NCI-H2107 (cell line): ENCODE measurements at places on chromosomes 4 and X.

DNA sequence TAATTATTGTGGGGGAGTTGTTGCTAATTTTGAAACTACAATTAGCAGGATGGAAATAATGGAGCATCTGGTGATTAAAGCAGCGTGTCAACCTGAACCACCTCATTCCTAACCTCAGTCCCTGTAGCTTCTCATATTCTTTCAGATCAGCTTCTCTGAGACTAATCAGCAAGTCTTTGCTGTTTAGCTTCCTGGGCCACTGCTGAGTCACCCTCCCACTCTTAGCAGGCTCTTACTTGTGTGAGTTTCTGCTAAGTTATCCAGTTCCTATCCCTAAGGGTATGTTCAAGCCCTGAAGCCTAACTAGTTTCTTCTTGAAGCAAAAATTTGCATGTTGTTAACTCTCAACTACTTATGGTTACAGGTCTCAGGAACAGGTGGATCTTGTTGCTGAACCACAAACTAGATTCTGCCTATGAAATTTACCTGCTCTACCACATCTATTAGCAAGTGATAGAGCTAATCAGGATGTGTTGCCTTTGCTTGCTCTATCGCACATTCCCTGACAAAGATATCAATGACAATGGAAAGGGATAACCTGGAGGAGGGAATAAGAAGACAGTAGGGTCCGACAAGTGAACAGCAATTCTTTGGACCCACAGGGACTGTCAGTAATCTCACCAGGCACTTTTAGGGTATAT lies 134.2 kb downstream of the EIF4E start:
- no peak for DNase-seq

DNA sequence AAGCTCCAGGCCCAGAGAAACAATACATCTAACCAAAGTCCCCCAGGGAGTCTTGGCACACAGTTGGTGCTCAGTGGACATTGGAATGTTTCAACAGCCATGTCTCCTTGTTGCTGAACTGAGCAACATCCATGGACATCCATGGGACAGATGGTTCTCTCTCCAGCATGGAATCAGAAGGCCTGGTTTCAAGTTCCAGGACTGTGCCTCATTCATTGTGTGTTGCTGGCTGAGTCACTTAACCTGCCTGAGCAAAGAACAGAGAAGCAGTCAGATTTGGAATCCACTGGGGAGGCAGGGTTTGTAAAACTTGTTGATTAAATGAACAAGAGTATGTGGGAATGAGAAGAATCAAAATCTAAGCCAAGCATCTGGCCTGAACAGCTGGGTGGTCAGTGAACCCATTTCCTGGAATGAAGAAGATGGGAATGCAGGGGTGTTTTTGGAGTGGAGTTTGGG lies 147.9 kb downstream of the CHIC2 start:
- DNase-seq = no peak

GRCh38 chrX:13955975-13956374 lies 73.7 kb downstream of the GEMIN8 start:
- no peak for DNase-seq

DNA sequence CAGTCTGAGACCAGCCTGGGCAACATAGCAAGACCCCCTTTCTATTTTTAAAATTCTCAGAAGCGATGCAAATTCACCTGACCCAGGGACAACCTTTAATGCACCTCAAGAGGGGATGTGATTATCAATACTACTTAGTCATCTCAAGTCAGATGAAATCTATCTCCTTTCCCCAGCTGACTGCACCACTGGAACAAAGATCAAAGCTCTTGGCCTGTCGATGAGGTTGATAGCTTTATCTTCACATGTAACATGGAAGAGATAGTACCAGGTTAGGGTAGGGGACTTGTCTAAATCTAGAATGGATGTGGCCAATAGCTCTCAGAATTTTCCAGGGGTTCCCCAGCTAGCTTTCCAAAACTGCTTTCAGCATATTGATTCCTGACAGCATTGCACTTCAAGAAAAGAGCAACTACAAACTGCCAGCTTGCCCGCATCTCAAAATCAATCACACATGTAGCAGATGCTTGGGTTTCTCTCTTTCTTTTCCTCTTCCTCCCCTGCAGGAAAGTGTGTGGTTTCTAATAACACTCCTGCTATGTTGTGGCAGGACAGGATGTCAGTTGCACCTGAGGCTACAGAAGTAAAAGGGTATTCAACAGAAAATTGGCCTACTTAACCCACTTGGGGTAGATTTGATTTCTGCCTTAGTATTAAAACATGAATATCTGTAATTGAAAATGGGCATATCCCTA lies 12.2 kb upstream of the TMEM164 start:
- DNase-seq = no peak

- DNase-seq = no peak
Observed at GRCh38 chr4:104549736-104550135, 55.0 kb upstream of the CXXC4 start.

DNA sequence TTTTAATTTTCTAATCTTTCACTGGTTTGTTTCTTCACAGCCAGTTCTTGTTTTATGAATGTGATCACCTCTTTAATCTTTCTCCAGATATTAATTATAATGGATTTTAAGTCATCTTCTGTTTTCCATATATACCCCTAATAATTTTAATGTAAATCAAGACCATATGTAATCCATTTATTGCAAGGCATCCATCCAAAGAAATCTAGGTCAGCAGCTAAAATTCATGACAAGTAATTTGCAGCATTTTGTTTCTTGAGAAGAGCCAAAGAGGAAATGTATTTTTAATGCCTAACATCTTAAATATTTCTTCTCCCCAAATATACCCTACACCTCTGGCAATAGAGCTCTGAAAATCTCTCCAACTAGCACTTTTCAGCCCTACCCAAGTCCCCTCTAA lies 81.1 kb downstream of the SUPT20HL2 start:
- no peak for DNase-seq

GRCh38 chrX:152306331-152306730 lies 144.8 kb downstream of the GABRA3 start:
- no peak for DNase-seq

DNA sequence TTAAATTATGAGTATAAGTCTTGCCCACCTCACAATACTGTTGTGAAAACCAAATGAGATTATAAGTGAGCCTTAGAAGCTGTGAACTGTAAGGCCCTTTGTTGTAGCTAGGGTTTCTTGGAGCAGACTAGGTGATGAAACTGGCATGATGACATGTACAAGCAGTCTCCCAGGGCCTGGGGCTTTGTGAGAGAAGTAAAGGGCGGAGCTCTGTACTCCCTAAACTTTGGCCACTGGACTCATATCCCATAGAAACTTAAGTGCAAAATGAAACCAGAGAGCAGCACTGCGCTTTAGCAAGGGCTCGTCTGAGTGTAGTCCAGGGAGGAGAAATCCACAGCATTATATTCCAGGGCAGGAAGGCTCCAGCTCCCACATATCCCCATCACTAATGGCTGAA lies 385.6 kb upstream of the FGF16 start:
- no peak for DNase-seq

GRCh38 chr4:110953191-110953590 lies 330.3 kb upstream of the PITX2 start:
- DNase-seq = no peak

DNA sequence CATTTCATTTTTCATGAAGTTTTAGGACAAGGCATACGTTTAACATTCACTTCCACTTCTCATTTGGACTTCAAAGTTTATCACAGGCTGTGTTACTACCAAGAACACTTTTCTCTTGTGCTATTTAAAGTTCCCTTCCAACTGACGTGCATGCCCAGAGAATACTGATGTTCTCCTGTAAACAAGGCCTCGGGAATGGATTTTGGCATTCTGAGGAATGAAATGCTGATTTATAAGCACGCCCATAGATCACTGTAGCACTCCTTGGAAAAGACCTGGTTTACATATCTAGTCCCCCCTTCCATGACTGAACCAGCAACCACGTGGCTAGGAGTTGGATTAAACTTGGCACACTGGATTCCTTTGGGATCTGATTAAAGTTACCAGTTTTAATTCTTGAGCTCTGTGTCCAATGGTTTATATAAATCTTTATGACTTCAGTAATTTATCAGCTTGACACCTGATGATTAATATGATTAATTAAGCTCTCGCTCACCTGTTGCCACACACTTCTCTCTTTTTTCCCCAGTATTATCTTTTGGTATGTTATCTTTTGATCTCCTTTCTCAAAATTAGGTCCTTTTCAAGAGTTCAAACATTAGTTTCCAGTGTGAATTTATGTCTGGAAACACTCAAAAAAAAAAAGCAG lies 122.4 kb upstream of the HAND2 start:
- no peak for DNase-seq

DNA sequence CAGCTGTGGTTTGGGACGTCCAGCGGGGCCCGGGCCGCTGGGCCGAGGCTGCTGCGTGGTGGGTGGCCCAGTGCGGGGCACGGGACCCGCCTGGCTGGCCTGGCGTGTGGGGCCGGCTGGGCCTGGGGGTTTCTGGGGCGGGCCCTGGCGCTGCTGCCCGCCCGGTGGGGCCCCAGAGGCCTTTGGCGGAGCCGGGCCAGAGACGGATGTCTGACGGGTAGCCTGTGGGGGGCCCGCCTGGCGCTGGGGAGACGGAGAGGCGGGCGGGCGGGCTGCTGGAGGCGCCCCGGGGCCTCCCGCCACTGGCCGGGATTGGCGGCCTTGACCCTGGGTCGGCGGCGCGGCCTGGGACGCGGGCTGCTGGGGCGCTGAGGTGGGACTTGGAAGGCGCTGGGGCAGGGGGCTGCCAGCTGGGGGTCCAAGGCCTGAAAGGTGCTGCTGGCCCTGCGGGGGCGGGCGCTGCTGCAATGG lies 8.1 kb upstream of the TIMP1 start:
- no peak for DNase-seq

DNA sequence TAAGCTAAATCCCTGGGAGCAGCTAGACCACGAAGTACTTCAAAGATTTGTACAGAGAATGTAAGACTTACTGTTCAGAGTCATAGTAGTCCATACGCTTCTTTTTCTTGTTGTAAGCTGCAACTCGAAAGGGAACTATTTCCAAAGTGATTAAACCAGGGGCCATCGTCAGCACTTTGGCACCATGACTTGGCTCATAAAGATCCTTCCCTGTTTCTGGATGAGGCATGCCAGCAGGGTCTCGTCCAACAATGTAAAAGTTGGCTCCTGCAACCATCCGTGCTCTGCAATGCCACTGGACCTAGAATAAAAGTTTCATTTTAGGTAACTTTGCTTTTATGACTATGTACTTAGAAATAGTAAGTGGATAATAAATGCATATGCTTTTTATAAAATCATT lies 88.5 kb downstream of the PAPSS1 start:
- DNase-seq = no peak

DNA sequence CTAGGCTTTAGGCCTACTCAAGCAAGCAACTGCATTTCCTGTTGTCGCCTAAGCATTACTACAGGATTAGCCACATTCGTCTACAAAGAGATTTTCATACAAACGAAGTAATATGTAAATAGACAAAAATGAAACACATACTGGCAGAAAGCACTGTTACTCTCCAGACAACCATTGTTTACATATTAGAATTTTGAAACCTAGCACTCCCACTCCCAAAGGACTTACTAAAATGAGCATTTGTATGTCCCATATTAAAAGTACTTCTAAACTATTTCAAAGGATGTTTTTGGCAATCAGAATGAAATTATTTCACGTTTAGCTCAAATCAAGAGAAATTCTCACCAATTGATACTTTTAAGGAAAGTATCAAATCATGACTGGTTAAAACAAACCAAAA lies 570.8 kb downstream of the PRR32 start:
- no peak for DNase-seq

- no peak for DNase-seq
Observed at GRCh38 chr4:98516042-98516440, 142.4 kb downstream of the TSPAN5 start.

DNA sequence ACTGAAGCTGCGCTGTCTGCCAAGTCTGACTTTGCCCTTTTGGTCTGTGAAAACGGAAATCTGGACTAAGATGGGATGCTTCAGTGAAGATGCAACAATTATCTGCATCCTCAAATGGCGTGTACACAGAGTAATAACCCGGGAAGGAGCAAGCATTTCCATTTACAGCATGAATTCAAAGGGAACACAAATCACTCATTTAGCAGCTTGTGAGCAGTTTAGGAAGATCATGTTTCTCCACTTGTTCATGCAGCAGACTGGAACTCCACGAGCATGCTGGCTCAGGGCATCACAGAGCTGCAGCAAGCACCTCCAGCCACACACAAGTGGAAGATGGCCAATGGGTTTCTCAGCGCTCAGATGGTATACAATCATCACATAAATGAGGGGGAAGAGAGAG lies 175.5 kb downstream of the NLGN4X start:
- no peak for DNase-seq

- no peak for DNase-seq
Observed at GRCh38 chr4:27272217-27272616, 411.6 kb downstream of the STIM2 start.

DNA sequence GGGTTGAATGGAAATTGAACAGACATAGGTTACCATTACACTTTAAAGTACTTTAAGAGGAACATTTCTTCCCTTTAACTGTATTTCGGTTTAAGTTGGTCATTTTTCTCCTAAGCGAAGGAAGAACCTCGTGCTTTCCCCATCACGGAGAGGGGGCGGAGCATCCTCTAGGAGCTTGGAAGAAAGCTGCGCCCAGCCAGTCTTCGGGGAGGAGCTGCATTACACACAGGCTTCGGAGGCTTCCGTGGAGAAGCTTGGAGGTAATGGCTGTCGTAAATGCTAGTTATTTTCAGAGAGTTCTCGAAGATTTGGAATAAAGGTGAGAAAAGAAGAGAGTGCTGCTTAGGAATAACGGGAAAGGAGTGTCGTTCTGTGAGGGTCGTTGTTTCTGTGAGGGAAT lies at the start of gene PWWP3B:
PWWP3B (plus strand) TSS at position 199 of the 400 bp plus-strand sequence. CDS start 37,128 bp downstream, outside the sequence.
- DNase-seq = no peak

DNA sequence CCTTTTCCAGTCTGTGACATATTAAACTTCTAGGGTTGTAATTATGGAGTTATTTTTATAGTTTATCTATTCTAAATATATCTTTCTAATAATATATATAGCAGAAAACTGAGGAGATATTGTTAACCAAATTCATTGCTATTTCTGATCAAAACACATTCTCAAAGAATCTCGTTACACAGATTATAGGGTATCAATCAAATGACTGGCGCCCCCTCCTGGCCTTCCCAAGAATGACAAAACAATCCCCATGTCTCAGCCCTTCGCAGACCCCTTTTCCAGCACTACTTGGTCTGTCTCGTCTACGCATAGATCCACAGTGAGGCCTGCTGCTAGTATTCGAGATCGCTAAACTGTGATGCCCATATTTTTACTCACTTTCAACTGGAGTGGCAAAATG lies 209.3 kb downstream of the GPC3 start:
- no peak for DNase-seq

GRCh38 chrX:133477986-133478385 lies 62.7 kb upstream of the GPC4 start:
- no peak for DNase-seq

- DNase-seq = no peak
Observed at GRCh38 chr4:78002260-78002659, 54.9 kb upstream of the FRAS1 start.

- no peak for DNase-seq
Observed at GRCh38 chr4:924107-925096, 7.7 kb downstream of the GAK start.
